Femur (tissue), 1 donor: ENCODE measurements at places on chromosomes 7 and 10.

DNA sequence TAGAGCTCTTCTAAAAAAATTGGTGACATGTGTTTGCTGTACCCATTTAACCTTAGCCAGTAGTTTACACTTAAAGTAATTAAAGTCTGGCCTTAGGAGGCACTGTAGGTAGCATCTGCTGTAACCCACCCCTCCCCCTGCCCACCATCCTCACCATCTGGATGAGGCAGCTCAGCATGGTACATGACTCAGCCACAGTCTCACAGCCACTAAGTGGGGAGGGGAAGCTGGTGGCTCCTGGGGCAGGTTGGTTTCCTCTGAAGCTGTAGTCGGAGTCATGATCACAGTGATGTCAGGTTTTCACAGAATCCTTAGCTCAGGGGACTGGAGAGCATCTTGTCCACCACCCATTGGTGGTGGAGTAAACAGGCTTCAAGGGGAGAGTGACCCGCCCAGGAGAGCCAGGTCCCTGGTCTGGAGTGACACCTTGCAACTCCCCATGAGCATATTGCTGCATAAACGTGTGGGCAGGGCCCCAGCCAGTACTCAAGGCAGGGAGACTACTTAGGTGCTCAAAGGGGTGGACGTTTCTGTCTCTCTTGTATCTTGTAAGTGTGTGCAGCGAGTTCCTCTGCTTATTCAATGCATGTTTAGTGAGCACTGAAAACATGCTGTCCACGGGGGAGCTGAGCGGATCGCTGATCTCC lies 125.9 kb downstream of the GRK5 start:
- DNase-seq, result no peak

GRCh38 chr10:112475575-112476218 lies 28.7 kb downstream of the VTI1A start:
- no peak for DNase-seq

DNA sequence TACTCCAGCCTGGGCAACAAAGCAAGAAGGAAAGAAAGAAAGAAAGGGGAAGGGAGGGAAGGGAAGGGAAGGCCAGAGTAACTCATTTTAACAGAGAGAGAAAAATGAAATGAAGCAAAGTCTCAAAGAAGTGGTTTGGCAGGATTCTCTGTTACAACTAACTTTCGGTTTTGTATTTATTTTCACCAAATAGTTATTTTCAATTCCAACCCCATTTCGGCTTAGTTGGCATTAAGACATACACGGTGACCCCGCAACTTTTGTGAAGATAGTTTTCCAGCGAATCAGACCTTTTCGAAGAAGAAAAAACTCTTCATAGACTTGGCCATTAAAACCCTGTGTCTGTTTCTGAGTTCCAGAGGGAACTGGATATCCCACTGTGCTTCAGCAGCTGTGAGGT lies 45.2 kb upstream of the LYZL2 start:
- DNase-seq, result no peak

- DNase-seq, result no peak
Measured at GRCh38 chr10:126598009-126598408, 72.5 kb downstream of the C10orf90 start.

GRCh38 chr10:133279326-133280226 lies 2.9 kb upstream of the ADAM8 start:
- DNase-seq, result no peak

DNA sequence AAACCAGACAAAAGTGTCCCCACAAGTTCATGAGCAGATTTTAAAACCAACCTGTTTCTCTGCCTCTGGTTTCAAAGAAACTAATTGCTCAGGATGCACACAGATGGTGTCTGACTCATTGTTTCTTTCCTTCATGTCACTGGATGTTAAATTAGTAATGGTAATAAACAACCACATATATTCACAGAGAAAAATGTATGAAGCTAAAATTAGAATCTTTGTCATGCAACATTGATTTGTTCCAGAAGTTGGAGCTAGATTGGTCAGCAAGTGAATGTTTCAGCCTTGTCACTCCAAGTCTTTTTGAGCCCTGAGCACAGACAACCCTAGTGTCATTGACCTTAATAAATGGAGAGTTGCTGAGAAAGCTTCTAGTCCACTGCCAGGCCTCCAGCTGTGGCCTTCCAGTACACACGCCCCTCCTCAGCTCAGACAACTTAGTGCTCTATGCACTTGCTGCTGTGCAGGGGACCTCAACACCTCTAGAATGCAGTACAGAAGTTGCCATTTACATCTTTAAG lies 175.9 kb downstream of the CCDC71L start:
- no peak for DNase-seq

DNA sequence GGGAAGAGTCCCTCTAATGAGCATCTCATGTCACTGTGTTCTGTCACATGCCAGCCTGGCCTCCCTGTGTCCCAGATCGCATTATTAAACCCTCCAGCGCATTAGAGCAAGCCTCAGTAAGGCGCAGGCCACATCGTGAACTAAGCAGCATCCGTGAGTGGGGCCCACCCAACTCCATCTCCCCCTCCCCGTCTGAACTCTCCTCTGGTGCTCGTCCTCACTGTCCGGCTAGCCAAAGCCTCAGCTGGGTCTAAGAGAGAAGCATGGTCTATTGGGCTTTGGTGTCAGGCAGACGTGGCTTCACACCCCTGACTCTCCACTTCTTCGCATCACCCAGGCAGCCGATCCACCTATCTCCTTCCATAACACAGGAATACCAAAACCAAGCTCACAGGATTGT lies 164.7 kb upstream of the LANCL2 start:
- no peak for DNase-seq

GRCh38 chr10:119414081-119414611 lies 128.4 kb downstream of the RGS10 start:
- DNase-seq, result peak; percentile 71

GRCh38 chr10:36779238-36779846 lies 346.1 kb upstream of the ANKRD30A start:
- peak; percentile 78 for DNase-seq

GRCh38 chr10:100782461-100783244 lies 37.3 kb downstream of the PAX2 start:
- DNase-seq, result no peak

DNA sequence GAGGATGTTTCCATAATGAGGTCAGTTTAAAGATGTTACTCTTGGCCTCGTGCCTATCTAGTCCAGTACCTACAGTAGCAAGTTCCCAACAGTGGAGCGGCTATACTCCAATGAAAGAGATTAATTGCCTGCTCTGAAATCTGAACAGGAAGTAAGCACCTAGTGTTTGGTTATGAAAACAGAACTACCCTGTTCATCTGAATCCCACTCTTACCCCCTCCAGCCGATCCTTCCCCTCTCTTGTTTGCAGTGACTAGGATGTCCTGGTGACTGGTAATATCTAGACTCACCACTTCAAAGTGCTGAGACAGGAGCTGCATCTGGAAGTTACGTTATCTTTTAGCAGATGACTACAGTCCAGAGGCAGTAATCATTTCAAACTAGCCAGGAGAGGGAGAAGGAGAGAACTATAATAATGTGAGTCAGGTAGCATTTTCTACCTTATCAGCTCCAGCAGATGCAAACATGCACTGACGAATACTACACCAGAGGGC lies 666.7 kb upstream of the NRP1 start:
- no peak for DNase-seq

GRCh38 chr7:20602306-20602705 lies 13.2 kb upstream of the ABCB5 start:
- no peak for DNase-seq

- DNase-seq, result peak; percentile 55
Measured at GRCh38 chr7:107201795-107202450, 33.1 kb downstream of the HBP1 start.

DNA sequence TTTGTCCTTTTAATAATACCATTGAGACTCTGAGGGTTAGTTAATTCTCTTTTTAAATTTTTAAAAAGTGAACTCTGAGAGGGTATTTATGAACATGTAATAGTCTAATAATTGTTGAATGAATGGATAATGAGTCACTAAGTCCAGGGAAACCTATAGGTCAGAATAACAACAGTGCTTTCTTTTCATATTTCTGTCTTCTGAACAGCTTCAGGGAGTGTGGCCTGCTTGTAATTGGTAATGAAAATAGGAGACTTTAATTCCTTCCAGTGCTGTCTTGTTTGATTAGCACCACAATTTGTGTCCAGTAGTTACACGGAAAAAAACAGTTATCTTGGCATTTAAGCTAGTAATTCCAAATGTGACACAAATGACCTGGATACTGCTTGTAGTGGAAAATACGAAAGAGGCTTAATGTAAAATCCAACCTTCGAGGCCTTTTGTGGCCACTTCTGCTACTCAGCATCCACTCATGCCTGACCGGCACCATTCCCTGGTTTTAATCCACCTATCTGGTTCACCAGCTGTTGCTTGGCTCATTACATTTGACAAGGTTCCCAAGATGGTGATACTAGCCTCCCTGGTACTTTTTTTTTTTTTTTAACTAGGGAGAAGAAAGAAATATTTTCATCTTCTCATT lies 149.3 kb upstream of the IMMP2L start:
- DNase-seq, result no peak

DNA sequence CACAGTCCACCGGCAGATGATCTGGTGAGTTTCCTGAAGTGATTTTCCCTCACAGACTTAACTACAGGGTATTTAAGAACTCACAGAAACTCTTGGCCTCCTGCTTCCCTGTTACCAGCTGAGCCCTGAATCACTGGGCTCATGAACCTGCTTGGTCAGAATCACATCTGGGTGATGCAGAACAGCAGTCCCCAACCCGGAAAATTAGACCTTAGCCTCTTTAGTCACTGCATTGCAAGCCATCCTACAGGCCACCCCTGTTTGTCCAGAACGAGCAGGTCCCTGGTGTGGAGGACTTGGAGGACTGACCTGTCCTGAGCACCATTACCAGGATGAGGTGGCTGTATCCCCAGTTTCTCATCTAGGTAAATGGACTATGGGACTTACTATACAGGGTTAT lies 539.2 kb downstream of the TNS3 start:
- DNase-seq, result no peak

DNA sequence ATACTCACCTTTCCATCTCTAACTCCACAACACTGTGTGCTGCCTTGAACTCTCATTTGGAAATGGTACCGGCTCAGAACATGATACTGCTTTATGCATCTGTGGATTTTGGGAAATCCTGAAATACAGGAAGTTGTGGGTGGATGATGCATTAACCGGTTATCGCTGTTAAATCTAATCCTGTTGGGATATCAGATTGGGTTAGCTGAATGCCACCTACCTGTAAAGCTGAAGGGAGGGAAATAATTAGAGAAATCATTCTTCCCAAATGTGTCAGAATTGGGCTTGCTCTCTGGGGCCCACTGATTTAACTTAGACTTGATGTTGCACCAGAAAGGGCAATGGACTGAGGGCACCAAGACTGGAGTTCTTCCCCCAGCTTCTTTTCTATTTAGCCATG lies 54.0 kb downstream of the CH25H start:
- no peak for DNase-seq

DNA sequence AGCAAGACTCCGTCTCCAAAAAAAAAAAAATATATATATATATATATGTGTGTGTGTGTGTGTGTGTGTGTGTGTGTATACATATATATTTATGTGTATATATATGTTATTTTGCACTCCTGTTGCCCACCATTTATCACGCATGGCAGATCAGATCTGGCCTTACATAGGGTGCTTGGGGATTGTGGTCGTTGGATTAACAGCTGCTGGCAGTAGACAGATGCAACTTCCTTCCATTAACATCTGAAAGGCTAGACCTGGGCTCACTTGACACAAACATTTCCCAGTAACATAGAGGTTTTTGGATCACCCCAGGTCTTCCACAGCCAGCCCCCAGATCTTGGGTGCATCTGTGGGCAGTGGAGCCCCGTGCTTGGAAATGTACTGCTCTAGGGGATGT lies 40.8 kb upstream of the DLD start:
- no peak for DNase-seq

GRCh38 chr7:36310897-36311296 lies 78.8 kb upstream of the ANLN start:
- DNase-seq, result no peak

DNA sequence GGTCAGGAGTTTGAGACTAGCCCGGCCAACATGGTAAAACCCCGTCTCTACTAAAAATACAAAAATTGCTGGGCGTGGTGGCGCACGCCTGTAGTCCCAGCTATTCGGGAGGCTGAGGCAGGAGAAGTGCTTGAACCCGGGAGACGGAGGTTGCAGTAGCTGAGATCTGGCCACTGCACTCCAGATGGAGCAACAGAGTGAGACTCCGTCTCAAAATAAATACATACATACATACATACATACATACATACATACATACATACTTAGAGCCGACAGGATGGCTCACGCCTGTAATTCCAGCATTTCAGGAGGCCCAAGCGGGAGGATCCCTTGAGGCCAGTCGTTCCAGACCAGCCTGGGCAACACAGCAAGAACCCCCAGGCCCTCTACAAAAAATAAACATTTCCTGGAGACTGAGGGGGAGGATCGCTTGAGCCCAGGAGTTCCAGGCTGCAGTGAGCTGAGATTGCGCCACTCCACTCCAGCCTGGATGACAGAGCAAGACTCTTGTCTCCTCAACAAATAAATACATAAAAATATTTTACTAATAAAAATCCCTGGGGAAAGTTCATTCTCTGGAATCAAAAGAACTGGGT lies 90.9 kb upstream of the TNRC18 start:
- DNase-seq, result no peak

GRCh38 chr10:11120711-11121110 lies 103.0 kb downstream of the CELF2 start:
- no peak for DNase-seq

DNA sequence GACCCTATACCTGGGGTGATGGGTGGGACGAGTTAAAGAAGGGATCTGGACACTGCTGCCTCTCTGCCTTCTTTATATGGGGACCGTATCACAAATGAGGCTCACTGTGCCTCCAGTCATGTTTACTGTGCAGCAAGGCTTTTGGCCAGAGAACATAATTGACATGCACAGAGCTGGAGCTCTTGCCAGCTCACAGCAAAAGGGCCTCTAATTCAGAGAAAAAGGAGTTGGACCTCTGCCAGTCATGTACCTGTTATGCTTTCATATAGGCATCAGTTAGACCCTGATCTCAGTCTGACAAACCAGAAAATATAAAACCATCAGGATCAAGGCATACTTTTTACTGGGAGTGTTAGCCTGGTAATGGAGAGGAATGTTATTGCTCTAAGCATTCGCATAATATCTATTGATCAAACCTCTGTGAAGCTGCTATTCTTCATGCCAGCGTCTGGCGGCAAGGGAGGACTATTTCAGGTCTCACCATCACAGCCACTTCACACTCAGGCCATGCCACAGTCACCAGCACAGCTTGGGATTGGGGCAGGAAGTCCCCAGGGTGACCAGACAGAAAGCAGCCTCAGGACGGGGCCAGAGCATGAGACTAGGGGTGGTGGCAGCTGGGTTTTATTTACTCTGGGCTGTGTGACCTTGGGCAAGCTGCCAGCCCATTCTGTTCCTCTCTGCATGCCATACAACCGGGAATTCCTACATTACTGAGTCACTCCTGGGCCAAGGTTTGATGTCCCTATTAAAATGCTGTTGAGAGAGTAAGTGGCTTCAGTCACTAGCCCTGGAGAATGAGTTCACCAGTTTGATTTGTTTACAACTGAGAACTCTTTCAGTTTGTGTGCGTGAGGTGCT lies 90.1 kb downstream of the NPSR1 start:
- peak; percentile 40 for DNase-seq

- no peak for DNase-seq
Measured at GRCh38 chr7:35336444-35336843, 82.5 kb upstream of the TBX20 start.

GRCh38 chr10:131579251-131580071 lies 267.9 kb upstream of the TCERG1L start:
- DNase-seq, result no peak

GRCh38 chr7:157662981-157663716 lies 326.3 kb downstream of the DNAJB6 start:
- DNase-seq, result peak; percentile 36
